Cardiac septum (tissue), 1 donor: ENCODE measurements at places on chromosomes 1 and 21. TPM values are rescaled to one million over a fixed set of nuclear protein-coding genes. Genes with fewer than 3 reads are reported as not detected.

The HSPA6 gene
- 1.9 TPM for total RNA-seq

DNA sequence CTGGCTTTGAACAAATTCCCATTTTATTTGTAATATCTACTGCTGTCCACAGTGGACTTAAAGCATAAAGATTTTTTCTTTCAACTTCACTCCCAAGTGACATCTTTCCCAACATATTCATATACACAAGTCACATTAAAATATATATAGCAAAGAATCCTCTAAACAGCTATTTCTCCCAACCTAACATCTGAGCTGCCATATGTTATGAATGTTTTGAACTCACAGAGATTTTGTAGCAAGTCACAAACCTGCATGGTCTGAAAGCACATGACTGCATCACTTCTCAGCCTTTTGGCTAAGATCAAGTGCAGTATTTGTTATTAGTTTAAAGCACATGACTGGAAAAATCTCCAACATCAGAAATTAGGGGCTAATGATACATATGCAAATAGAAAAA lies 7.7 kb upstream of the HFM1 start:
- DNase-seq: no peak

GRCh38 chr1:217910791-217911320 lies 279.7 kb downstream of the SPATA17 start:
- DNase-seq: no peak

The KRTAP20-3 gene
- total RNA-seq: not detected

The C4BPA gene
- not detected for total RNA-seq

DNA sequence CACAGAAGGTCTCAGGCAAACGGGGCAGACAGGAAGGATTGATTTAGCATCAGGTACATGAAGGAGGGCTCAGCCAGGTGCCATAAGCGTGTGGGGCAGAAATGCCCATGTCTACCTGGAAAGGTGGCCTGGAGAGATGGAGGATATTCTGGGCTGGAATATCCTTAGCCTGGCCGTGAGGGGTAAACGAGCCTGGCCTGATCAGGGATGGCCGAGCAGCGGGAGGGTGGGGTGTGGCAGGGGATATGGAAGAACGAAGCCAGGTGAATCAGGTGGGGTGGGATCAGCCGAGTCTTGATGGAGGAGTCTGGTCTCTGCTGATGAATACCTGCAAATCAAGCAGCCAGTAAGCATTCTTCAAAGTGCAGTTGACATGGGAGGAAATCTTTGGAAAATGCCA lies 35.5 kb upstream of the TTC22 start:
- DNase-seq: no peak

GRCh38 chr1:218281285-218281684 lies 3.8 kb upstream of the RRP15 start:
- no peak for DNase-seq

The NLRP3 gene
- 1.1 TPM for total RNA-seq

- no peak for DNase-seq
These were observed 355.1 kb downstream of the USP25 start for GRCh38 chr21:16084776-16085364.

GRCh38 chr1:55257958-55258357 lies 42.8 kb upstream of the USP24 start:
- DNase-seq: no peak

DNA sequence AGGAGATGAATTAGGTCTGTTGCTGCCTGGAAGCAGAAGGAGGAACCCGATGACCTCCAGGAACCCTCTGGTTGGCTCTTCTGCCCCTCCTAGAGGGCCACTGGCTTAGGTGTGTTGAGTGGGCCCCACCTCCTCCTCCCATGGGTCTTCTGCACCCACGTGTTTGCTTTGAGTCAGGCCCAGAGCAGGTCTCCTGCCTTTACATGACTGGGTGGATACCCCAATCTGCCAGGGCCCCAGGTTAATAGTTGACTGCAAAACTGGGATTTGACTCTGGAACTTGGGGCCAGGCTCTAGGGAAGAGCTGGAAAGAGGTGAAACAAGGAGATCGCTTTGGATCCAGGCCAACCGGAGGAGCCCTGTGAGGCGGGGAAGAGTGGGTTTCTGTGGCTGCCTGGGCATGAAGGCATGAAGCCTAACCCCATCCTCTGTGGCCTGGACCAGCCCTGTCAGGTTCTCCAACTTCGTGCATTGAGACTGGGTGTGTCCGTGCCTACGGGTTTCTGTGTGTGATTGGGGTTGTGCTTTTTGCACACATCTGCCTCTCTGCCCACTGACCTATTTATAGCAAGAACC lies 7.8 kb upstream of the LAD1 start:
- DNase-seq: no peak

The SPATA45 gene
- not detected for total RNA-seq

The FAM72B gene
- total RNA-seq: 0.13 TPM

The SGIP1 gene
- 7.0 TPM for total RNA-seq

GRCh38 chr1:68281946-68282615 lies 49.8 kb upstream of the WLS start:
- no peak for DNase-seq

The TSPEAR gene
- total RNA-seq: not detected

DNA sequence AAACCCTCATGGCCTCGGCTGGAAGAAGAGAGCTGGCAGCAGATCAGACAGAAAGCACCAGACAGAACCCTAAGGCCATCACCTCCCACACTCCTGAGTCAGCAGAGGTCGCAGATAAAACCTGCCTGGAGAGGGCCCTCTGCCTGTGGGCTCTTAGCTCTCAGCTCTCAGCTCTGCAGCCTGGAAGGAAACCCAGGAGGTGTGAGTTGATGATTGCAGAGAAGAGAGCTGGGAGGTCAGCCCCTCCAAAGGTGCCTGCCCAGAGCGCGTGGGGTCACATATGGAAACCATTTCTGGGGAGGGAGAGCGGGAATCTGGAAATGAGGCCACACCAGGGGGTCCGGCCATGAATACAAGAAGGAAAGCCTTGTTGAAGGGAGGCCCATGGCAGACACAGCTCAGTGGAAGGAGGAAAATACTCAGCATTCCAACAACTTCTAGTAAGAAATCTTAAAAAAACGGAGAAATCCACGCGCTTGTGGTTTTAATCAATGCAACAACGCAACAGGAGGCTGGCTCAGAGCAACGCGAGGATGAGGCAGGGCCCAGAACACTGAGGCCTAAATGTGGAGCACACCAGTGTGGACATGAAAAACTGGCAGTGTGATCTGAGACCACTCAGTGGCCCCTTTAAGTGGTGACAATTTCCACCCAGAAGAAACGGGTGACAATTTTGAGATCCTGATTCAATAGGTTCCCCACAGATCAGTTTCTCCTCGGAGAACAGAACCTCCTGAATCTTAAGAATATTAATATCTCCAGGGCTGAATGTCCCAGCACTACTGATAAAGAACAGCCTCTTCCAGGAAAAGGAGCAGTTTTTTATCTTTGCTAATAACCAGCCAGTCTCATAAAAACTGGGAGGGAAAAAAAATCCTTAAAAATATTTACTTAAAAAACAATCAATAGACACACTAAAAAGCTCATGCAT lies 45.7 kb downstream of the PSMG1 start:
- no peak for DNase-seq

GRCh38 chr1:225631021-225631663 lies 21.8 kb downstream of the ENAH start:
- DNase-seq: no peak

The NTNG1 gene
- not detected for total RNA-seq

The ACKR1 gene
- 22.5 TPM for total RNA-seq

DNA sequence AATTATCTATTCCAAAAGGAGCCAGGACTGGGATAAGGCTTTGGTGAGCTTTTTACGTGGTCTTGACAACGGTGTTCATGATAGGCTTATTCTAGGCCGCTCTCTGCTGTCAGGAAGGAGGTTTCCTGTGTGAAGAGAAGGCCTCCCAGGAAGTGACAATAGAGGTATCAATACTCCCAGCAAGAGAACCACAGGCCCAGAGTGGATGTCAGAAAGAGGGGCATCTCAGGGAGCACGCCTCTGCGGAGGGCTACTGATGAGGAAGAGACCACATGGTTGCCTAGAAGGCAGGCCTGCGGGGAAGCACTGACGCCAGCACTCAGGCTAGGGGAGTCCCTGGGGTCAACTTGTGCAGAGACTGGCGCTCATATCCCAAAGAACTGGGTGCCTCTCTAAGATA lies 60.4 kb downstream of the ITPKB start:
- no peak for DNase-seq

DNA sequence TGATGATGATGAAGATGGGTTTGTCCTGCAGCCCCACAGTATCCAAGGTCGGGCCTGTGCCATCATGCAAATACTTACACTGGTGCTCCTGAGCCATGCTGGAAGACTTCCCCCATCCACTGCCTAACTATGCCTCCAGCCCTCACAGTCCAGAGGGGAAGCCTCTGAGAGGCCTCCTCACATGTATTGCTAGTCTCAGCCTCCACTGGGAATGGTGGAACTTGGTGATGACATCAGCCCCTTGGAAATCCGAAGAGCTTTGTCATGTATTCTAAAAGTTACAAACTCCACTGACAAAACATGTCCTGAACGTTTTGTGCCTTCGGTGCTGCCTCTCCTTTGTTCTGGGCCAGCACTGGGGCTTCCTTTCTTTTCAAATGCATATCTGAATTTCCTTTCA lies 61.1 kb upstream of the DMRTB1 start:
- DNase-seq: peak; percentile 53

DNA sequence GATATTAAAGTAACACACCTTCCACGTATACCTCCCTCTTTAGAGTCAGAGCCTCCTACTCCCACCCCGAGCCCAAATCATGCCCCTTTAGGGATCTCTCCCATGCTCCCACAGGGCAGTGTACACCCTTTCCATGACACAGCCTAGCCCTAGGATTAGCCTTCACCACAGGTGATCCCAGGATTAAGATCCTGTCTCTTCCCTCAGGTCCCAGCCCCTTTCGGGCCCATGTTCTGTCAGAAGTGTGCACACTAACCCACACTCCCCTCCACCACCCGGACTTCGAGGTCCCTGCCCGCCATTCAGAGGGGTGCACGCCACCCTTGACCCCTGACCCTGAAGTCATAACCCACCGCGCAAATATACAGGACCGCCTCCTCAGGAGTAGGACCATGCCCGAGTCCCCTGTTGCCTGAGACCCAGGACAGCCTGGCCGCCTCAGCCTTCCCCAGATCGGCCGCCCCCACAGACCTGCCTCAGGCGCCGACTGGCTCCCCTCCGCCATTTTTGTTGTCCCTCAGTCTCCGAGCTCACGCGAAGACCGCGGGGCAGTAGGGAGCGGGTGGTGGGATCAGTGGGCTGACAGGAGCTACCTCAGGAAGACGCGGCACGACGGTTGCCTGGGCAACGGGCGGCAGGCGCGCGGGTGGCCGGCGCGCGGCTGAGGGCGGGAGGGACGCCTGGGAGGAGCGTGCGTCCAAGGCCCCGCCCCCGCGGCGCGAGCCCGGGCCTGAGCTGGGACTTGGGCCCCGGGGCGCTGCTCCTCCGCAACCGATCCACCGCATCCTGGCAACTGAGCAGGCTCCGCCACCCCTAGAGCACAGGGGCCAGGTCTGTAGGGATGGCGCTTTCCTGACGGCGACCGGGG lies at the start of gene AGBL4:
Gene AGBL4, minus strand, starts transcription at position 663 of the 868 bp plus-strand sequence.
- DNase-seq: no peak

DNA sequence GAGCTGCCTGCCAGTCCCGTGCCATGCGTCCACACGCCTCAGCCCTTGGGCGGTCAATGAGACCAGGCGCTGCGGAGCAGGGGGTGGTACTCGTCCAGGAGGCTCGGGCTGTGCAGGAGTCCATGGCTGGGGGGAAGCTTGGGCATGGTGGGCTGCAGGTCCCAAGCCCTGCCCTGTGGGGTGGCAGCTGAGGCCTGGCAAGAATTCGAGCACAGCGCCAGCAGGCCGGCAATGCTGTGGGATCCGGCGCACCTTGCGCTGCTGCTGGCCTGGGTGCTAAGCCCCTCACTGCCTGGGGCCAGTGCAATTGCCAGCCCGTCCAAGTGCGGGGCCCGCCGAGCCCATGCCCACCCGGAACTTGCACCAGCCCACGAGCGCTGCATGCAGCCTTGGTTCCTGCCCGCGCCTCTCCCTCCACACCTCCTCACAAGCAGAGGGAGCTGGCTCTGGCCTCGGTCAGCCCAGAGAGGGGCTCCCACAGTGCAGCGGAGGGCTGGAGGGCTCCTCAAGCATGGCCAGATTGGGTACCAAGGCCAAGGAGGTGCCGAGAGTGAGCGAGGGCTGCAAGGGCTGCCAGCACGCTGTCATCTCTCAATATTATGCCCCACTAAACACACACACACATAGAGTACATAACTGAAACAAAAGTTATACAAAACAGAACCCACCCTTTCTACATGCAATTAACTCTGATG lies 307.7 kb downstream of the LMO4 start:
- DNase-seq: no peak

The TBX19 gene
- 0.48 TPM for total RNA-seq

The RAP1GAP gene
- 2.7 TPM for total RNA-seq

GRCh38 chr1:222098404-222098803 lies 356.5 kb upstream of the DUSP10 start:
- DNase-seq: no peak

GRCh38 chr1:202810615-202811295 lies at the start of gene PCAT6:
PCAT6 (plus strand) TSS chr1:202810954.
- DNase-seq: peak; percentile 99

- DNase-seq: peak; percentile 73
These were observed at the start of gene CR2 for GRCh38 chr1:207454046-207454964. CR2 (plus strand) TSS chr1:207454328; CDS start chr1:207454419, 91 bp downstream.

GRCh38 chr1:35264035-35264434 lies 4.5 kb upstream of the ZMYM4 start:
- DNase-seq: no peak

The OPRD1 gene
- not detected for total RNA-seq

DNA sequence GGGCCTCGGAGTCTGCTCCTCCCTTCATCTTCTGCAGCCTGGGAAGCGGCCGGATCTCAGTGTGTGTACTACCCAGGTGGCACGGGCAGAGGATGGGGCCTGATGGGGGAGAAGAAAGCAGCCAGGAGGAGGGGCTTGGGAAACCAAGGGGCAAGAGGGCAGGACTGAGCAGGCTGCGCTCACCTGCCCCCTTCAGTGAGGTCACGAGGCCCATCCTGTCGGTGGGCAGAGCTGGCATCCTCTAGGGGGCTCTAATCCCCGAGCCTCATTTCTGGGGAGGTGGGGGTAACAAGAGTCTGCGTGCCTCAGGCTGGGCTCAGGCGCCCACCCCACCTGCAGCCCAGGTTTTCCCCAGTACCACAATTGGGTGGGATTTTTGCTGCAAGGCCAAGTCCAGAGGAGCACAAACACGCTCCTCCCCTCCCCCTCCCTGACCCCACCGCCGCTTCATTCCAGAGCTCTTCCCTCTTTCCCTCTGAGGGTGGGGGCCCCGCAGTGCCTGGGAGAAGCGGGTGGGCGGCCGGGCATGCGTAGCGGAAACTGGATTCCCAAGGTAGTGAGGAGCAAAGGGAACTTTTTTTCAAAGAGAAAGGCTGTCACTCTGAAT lies 1.8 kb upstream of the WNT3A start:
- DNase-seq: peak; percentile 55

DNA sequence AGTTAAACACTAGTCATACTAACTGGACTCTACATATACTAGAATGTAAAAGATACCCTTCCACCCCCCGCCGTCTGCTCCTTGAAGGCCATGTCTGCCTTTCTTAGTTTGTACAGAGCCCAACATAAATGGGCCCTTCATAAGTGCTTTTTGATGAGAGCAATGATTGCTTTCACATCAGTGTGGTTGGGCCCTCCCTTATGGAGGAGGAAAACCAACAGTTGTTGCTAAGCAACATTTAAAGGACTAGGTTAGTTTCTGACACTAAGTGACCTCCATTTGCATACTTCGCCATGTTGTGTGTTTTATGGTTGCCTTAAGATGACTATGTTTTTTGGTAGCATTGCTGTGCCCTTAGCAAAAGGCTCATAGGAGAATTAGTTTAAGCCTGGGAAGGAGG lies 182.0 kb upstream of the SGIP1 start:
- no peak for DNase-seq

The SH2D5 gene
- not detected for total RNA-seq

- DNase-seq: no peak
These were observed 43.5 kb upstream of the NRDC start for GRCh38 chr1:51922040-51922439.

The DNM3 gene
- total RNA-seq: 2.4 TPM

The RO60 gene
- 61.6 TPM for total RNA-seq
